Smooth muscle cell of the brain vasculature (primary cell): ENCODE measurements at places on chromosomes 5 and 9.

DNA sequence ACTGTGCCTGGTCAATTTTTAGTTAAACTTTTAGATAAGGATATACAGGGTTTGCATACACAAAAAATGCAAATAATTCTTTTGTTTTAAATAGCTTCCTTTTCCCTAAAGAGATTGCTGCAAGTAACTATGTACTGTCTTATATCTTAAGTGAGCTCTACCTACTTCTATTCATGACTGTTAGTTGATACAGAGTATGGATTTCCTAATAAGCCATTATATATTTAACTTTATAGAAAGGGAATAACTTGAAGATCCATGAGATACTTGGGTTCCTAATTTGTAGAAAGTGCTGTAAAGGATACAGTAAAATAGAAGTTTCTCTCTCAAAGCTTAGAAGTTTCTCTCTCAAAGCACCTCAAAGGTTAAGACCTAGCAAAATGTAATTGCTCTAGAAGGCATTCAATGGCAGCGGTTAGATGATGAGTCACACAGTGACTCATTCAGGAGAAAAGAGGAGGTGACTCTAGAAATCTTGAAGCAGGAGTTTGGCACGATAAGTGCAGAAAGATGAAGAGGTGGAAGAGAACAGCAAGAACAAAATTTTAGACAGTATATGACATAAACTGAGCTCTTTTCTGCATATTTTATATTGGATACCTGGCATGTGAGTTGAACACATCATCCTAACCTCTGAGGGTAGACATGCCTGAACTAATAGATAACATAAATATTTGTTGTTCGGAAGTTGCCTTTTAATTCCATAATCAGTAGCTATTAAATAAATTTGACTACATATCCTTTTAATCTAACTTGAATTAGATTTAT is 5.5 kb upstream of the DNAJC21 start:
- no peak for DNase-seq

- DNase-seq: no peak
Measured at GRCh38 chr9:130745829-130746228, 52.2 kb downstream of the EXOSC2 start.

DNA sequence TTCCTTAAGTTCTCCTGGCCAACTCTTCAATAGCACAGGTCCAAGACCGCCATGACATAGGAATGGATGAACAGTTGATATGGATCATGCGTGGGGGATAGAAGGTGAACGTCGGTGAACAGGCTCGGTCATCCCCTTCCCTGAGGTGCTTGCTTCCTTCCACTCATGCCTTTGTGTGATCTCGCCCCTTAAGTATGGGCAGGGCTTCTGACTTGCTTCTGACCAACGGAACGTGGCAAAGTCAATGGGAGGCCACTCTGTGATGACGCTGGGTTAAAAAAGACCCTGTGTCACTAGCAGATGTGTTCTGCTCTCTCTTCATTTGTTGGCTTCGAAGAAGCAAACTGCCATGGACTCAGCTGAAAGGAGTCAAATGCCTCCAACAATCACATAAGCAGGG is 240.5 kb upstream of the TUT7 start:
- DNase-seq: no peak

- no peak for DNase-seq
Measured at GRCh38 chr5:150559701-150560100, 51.8 kb downstream of the NDST1 start.

- no peak for DNase-seq
Measured at GRCh38 chr9:105278751-105279150, 34.3 kb downstream of the SLC44A1 start.
